Sciatic nerve (tissue), 2 donors: ENCODE measurements at places on chromosomes 16 and 17.

DNA sequence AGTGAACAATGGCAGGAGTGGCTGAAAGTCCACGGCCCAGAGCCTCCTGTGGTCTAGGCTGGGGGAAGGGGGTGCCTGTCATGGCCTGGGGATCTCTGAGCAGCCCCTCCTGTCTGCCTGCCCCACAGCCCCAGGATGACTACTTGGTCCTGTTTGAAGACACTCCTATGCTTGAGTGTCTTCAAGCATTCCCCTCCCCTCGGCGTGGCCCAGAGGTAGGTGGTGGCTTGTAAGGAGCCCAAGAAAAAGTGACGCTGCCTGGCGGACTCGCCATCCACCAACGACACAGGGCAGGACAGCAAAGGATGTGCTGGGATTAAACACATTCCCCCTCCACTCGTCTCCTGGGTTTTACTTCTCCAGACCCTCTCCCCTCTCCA, 5.7 kb downstream of the SULT1A1 start:
- no peak for DNase-seq

DNA sequence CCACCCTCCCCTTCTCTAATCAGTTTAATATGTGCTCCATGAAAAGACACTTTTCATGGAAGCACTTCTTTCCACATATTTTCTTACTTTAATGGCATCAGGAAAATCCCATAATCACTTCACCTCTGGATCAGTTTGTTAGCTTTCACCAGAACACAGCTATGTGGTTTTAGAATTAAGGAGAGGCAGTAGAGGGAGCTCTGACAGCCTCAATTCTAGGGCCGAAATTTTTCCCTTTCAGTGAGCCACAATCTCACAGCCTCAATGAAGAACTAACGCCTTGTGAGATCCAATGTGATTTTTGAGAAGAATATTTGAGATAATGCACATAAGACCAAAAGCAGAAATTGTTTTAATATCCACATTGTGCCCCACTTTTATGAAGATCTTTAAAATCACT, 1494.0 kb upstream of the CDH8 start:
- DNase-seq = no peak

DNA sequence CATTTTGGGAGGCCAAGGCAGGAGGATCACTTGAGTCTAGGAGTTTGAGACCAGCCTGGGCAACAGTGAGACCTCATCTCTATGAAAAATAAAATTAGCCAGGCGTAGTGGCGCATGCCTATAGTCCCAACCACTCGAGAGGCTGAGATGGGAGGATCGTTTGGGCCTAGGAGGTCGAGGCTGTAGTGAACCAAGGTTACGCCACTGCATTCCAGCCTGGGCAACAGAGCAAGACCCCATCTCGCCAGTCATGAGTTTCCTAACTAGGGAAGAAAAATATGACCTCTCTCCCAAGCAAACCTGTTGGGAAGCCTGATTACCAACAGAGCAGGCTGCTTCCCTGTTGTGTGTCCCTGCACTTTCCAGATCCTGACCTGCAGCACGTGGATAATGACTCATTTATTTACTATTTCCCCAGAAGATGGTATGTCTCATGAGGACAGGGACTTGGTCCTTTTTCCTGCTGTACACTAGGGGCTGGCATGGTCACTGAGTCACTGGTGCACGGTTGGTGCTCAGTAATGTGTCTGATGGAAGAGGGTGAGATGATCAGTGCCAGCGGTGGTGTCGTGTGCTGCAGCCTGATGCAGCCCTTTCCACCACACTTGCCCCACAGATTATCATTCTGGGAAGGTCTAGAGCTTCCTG, 30.8 kb downstream of the NMT1 start:
- no peak for DNase-seq

- DNase-seq = no peak
Measured at GRCh38 chr16:31273187-31273586, 13.4 kb downstream of the ITGAM start.
